ENCODE measurements at places on chromosomes 6 and 20.

DNA sequence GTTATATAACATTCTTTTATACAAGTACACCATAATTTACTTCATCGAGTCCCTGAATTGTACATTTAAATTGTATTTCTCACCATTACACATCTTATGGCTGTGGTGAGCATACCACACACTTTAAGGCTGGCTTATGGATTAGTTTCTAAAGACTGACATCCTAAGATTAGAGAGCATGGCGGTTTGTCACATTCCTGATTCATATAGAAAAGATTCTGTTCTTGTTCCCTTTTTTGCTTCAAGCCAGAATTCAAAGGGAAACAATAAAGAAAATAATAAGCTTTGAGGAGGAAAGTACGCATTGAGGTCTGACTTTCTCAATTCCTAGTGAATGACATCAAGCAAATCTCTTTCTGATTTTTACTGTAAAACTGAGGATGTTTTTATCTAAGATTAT, 2.5 kb downstream of the BTN1A1 start:
- no peak for DNase-seq

DNA sequence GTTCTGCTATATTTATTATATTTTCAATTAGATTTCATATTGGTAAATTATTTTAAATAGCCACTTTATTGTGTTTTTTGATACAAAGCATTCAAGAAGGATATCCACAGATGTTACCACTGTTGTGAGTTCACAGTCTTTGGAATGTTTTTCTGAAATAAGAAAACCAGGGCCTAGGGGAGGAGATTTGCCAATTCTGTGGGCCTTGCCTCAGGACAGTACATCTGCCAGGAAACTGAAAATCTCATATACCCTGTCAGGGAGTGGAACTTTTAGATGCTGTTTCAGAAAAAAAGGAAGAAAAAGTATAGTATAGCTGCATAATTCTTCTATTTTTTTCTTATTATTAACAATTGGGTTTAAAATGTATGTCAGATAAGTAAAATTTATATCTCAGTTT, 995.9 kb upstream of the ADGRB3 start:
- DNase-seq: no peak

DNA sequence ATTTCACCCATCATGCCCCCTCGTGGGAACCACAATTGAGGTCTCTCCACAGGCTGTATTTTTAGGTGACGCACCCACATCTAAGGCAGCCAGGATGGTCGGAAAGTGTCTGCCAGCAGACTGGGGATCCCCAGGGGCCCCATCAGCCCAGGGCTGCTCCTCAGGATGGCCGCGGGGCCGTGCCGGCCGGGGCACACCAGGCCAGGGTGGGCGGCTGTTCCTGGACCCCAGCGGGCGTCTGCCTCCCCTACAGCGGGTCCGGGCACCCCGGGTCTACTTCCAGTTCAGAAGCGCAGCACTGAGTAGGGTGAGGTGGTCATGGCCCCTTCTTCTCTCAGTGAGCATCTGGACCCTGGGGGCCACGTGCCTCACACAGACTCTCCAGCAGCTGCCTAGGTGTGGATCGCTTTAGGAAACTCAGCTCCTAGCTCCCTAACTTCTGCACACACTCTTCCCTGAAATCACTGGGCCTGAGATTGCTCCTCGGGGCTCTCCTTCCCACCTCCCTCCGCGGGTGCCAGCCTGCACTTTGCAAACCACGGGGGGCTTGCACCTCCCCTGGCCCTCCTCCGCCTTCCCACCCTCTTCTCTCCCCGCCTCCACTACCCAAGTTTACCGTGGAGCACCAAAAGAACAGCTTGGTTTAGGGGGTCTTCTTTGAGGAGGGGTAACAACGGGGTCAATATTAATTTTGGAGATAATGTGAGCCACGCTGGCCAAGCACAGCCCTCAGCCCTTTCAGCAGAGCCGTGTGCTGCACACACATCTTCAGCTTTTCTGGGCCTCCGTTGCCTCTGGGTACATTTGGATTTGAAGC, 14.2 kb upstream of the FOXC1 start:
- no peak for DNase-seq

DNA sequence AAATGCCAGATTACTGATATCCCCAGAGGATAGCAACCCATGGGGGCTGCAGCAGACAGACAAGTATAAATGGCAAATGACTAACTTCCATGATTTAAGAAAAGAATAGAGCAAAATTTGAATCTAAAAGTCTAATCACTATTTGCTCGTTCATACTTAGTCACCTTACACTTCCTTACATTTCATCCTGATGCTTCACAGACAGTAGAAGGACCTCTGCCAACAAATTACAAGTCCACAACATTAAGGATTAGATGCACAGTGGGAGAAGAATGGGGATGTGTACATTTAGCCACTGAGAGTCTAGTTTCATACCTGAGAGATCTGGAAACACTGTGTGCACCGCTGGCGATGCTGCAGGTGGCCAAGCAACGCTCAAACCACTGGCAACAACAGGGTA, 72.4 kb downstream of the FYN start:
- DNase-seq: no peak

- DNase-seq: no peak
These were observed 65.7 kb downstream of the SRC start for GRCh38 chr20:37411408-37412219.

- DNase-seq: no peak
These were observed 11.3 kb downstream of the NOX3 start for GRCh38 chr6:155444120-155444917.

DNA sequence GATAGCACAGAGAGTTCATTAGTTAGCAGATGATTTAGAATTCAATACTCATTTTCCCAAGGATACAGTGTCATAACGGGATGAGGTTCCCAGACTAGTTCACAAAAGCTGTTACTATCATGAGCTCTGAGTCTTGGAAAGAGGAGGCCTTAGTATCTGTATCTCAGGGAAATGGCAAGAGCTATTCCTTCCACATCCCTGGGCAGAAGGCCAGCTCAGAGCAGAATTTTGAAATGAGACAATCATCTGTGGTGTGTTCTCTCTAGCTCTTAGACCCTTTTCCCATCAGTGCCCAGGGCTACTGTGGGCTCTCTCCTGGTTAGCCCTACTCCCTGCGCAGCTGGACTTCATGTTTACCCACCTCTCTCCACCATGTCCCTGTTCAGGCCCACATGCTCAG, 64.5 kb downstream of the JAG1 start:
- no peak for DNase-seq

DNA sequence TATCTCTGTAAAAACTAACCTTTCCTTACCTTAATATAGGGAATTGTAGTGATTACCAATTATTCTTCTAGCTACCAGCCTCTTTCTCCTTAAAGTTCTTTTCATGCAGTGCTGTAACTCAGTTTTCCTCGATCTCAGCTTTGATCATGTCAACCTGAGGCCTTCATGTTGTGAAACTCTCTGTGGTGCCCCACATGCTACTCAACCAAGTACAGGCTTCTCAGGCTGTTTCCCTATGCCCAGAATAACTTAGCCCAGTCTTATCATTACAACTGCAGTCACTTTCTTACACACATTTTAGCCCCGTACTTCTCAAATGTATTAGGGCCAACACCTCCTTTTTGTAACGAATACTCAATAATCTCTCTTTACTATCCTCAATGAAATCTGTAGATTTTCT, 90.1 kb upstream of the SUPT3H start:
- DNase-seq: no peak

- DNase-seq: no peak
These were observed 121.3 kb downstream of the VEGFA start for GRCh38 chr6:43891072-43891870.

- no peak for DNase-seq
These were observed 36.2 kb upstream of the RGS17 start for GRCh38 chr6:153167061-153167891.

DNA sequence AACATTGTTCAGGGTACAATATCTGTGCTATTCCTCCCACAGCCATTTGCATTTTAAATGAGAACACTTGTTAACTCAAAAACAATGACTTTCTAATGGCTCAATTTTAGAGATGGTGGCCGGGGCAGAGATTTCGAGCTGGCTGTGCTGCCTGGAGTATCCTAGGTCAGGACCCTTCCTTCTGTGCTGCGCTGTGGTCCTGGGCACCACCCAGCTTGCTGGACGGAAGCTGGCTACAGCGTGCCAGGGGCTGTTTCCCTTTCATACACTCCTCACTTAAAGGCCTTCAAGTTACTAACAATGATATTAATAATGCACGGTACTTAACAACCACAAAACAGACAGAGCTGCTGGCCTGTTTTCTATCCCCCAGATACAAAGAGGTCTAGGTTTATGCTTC, 194.4 kb upstream of the CST7 start:
- no peak for DNase-seq

- no peak for DNase-seq
These were observed 46.5 kb upstream of the IFNGR1 start for GRCh38 chr6:137265561-137266308.

DNA sequence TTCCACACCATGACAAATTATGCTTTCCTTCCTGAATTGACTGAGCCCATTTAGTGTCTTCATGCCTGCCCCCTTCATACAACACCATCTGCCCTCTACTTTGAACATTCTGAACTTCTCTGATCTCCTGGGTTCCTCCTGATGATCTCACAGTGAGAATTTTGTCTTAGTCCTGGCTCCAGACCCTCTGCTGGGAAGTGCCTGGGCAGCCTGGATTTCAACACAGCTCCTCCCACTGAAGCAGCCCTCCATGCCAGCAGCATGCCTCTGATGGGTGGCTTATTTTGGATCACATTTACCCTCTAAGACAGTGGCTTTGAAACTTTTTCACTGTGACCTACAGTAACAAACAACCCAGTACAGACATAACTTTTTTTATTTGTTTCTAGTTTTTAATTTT, 41.5 kb downstream of the DSE start:
- no peak for DNase-seq

GRCh38 chr20:63093966-63094766, 87.4 kb upstream of the BHLHE23 start:
- DNase-seq: no peak

DNA sequence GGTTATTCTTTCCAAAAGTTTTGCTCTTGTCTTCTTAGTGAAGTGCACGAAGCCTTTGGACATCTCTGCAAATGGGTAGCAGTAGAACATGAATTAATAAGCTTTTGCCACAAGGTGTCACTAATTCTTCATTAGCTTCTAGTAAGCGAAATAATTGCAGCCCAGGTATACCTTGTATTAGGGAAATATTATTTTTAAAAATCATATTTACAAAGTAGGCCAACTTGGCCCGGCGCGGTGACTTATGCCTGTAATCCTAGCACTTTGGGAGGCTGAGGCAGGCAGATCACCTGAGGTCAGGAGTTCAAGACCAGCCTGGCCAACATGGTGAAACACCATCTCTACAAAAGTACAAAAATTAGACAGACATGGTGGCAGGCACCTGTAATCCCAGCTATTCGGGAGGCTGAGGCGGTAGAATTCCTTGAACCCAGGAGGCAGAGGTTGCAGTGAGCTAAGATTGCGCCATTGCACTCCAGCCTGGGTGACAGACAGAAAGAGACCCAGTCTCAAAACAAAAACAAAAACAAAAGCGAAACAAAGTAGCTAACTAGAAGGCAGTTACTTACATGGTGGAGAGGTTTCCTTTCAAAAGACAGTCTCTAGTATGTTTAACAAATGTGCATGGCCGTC, 8.8 kb upstream of the RSPH3 start:
- no peak for DNase-seq

GRCh38 chr6:15073883-15074465, 171.9 kb upstream of the JARID2 start:
- DNase-seq: no peak

- DNase-seq: no peak
These were observed 278.6 kb downstream of the TBC1D32 start for GRCh38 chr6:121055572-121056163.

Measured in activated CD4-positive, alpha-beta T cell treated with anti-CD3 and anti-CD28 coated beads, Interleukin-2, amount 50 U/mL, for 4 hours (primary cell).